Fibroblast of mammary gland (primary cell): ENCODE measurements at places on chromosomes 16 and 17.

DNA sequence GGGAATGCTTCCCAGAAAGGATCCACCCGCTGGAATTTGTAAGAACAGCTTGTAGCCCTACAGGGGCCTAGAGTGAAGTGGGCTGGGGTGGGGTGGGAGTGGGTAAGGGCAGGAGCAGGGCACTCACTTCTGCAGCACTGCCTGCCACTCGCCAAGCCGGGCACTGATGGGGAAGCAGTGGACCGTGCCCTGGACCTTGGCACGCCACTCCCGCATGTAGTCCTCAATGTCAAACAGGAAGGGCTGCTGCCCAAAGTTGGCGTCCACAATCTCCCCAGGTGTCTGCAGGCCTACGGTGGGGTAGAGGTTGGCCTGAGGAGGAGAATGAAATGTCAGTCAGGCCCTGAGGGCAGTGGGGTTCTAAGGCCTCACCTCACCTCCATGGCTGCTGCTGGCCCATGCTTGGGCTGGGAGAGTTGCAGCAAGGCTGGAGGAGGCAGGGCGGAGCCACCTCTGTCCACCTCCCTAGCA, 15.7 kb upstream of the GFOD2 start:
- no peak for DNase-seq

- no peak for DNase-seq
Measured at GRCh38 chr16:89401205-89401604, 89.2 kb downstream of the ANKRD11 start.

GRCh38 chr17:21548236-21548635, 144.1 kb upstream of the KCNJ18 start:
- DNase-seq: no peak

- no peak for DNase-seq
Measured at GRCh38 chr16:48086422-48086821, 69.4 kb downstream of the ABCC12 start.

GRCh38 chr17:64503341-64503740, 2.7 kb downstream of the DDX5 start:
- DNase-seq: no peak

DNA sequence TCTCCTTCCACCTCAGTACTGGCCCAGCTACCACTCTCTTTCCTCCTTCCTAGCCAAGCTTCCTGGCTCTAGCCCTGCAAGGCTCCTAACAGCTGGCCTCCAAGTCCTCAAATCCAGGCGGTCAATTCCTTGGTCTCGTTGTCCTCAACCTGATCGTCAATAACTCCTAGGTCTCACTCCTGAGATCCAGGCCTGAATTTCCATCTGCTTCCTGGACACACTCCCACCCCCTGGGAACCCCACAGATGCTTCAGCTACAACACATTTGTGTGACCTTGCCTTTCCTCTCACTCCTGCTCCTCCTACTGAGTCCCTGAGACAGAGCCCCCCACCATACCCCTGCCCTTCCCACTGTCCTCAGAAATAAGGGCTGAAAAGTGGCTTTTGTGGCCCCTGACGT, 2.3 kb downstream of the ENKD1 start:
- DNase-seq: no peak

DNA sequence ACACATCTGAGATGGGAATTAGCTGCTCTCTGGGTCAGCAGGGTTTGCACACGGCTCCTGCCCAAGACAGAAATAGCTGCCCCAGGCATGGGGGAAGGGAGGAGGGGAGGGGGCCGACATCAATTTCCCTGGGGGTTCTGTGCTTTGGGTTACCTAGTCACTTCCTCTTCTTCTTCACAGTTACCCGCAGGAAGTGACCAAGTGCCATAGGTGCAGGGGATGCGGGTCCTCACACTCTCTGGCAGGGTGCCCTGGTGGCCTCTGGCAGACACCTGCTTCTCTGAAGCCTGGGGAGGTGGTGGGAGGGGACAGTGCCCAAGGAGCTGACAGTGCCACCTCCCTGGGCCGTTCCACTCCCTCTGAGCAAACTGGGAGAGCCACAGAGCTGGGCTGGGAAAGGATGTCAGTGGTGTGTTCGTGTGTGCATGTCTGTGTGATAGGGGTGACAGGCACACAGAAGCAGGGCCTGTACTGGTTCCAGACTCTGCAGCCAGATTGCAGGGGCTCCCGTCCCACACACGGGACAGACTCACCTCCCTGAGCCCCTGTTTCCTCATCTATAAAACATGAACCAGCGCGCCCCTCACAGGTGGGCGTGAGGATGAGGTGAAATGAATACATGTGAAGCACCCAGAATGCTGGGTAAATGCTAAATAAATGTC, 18.2 kb downstream of the SCN4A start:
- no peak for DNase-seq

GRCh38 chr17:42117397-42118125, 3.6 kb downstream of the KAT2A start:
- DNase-seq: no peak

DNA sequence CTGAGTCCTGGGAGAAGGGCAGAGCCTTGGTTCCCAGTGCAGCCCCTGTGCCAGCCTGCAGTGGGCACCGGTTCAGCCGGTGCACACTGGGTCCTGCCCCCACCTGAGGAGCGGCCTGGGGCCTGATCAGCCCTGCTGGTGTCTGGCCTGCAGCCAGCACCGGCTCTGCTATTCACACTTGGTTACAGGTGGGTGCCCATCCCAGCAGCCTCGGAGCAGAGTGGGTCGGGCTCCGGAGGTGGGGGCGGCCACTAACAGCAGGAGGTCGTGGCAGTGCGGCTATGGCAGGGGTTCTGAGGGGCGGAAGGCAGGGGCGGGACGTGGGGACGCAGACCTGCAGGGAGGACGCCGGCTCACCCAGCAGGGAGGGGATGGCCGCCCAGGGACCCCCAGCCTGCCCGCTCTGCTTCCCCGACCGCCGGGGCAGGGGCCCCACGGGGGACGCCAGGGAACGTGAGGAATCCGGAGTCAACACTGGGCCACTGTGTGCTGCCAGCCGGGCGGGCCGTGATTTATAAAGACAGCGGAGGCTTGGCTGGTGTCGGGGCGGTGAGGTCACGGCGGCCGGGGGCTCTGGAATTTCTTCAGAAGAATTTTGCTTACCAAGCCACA, 20.3 kb downstream of the METRNL start:
- no peak for DNase-seq

DNA sequence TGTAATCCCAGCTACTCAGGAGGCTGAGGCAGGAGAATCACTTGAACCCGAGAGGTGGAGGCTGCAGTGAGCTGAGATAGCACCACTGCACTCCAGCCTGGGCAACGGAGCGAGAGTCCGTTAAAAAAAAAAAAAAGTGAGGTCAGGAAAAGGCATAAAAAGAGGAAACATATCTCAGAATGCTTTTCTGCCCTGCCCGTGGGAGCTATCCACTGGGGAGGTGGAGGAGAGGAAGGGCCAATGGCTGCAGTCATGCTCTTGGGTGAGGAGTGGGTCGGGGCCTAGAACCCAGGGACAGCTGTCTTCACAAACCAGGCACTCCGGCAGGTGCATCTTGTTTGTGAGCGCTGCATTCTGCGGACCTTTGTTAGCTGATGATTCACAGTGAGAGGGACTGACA, 60.0 kb upstream of the CDC42EP4 start:
- no peak for DNase-seq

DNA sequence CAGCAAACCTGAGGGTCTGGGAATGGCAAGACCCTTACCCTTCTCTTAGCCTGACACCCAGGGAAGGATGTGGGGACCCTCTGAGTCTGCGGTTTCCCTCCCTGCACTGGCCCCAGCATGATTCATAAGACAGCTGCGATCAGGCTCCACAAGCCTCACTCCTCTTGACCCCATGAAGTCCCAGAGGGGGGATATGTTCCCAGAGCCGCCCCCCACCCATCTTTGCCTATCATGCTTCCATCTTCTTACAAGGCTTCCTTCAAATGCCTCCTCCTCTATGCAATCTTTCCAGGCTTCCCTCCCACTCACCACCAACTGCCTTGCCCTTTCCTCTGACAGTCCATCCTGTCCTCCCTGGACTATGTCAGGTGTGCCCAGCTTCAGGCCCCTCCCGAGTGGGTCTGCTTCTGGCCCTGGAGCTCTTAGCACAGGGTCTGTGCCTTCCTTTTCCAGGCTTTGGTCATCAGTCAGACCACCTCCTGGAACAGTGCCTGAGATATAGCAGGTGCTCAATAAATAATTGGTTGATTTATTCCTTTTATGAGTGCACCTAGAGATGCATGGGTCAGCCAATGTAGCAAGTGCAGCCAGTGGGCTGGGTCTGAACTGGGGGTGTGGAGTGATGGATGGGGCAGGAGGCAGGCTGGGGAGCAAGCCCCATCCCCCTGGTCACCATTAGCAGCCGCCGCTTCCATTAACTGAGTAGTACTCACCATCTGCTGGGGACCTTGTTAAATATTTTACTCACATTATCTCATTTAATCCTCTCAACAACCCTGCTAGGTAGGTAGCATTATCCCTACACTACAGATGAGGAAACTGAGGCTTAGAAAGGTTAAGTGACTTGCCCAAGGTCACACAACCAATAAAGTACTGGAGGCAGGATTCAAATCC, 8.4 kb downstream of the DLX3 start:
- no peak for DNase-seq
